ENCODE measurements at places on chromosomes 13 and 19. TPM values are rescaled to one million over a fixed set of nuclear protein-coding genes. Genes with fewer than 3 reads are reported as not detected.
A peak's percentile ranks its signal among the peaks of the same experiment; 100 is the strongest.

DNA sequence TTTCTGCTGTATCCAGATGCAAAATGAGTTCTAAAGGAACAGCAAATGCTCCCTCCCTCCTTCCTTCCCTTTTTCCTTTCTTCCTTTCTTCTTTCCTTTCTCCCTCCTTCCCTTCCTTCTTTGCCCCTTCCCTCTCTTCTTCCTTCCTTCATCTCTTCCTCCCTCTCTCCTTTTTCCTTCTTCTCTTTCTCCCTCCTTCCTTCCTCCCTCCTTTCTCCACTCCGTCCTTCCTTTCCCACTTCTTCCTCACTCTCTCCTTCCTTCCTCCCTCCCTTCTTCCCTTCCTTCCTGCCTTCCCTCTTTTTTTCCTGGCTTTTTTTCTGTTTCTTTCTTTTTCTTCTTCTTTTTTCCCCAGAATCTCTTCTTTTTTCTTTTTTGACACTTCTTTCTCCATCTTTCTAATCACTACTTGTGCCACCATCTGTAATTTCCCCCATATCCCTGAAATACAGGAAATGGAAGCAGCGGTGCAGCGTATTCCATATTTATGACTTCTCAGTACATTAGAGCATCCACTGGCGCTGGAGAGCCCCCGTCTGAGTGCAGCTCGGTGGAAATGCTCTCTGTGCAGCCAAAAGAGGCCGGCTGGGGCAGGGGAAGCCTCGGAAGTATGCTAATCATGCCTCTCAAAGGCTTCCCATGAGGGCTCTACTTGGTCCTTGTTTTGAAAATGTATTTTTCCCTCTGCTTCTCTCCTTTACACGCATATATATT is 275.6 kb downstream of the TSHZ3 start:
- DNase-seq, result no peak

GRCh38 chr13:44273991-44274770 is 99.4 kb upstream of the SERP2 start:
- peak; percentile 60 for DNase-seq

ZNF525 gene
- total RNA-seq, result 1.5 TPM

LILRB2 gene
- total RNA-seq, result not detected

GRCh38 chr19:31908496-31909225 is 436.7 kb upstream of the ZNF507 start:
- DNase-seq, result no peak

- no peak for DNase-seq
These were observed 65.2 kb downstream of the COLGALT1 start for GRCh38 chr19:17620696-17621095.

GRCh38 chr13:28161370-28161769 is 23.0 kb downstream of the PAN3 start:
- peak; percentile 34 for DNase-seq

ZSCAN22 gene
- total RNA-seq, result 2.8 TPM

Data from H4 (cell line).